Daoy (cell line): ENCODE measurements at places on chromosomes 5 and 9. TPM values are rescaled to one million over a fixed set of nuclear protein-coding genes. Genes with fewer than 3 reads are reported as not detected.
A peak's percentile ranks its signal among the peaks of the same experiment; 100 is the strongest.

GARNL3 gene
- 3.5 and 14.0 TPM in 2 replicates for total RNA-seq

PMPCA gene
- 85.3 and 129 TPM in 2 replicates for total RNA-seq

DNA sequence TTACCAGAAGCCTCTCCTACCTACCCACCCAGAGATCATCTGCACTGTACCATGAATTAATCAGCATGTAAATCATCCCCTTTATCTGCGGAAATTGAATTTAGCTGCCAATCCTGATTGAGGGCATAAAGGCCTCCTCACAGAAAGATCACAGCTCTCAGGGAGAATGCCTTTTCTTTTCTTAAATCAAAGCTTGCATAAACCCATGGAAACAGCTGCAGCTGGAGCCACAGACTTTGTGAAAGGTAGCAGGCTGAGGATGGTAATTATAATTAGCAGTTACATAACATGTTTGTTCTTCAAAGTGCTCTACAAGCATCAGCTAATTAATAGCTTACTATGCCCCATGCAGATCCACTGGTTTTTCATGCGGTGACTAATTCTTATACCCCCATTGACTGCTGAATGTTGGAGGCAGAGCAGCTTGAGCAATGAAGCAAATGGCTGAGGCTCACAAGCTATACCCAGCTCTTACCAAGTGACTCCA is 54.6 kb downstream of the SUSD1 start:
- DNase-seq: peak; percentile 34

IRX2 gene
- total RNA-seq: 7.8 and 10.3 TPM in 2 replicates

ZNF454 gene
- 1.0 and 2.6 TPM in 2 replicates for total RNA-seq

PCDHB13 gene
- 1.7 and 2.1 TPM in 2 replicates for total RNA-seq

- no peak for DNase-seq
These were observed 54.4 kb upstream of the PIK3R1 start for GRCh38 chr5:68161156-68161555.

- no peak for DNase-seq
These were observed 7.4 kb upstream of the DCTN4 start for GRCh38 chr5:150766251-150766650.

ZNF484 gene
- total RNA-seq: 7.5 and 10.0 TPM in 2 replicates

DCAF12 gene
- 22.5 and 29.1 TPM in 2 replicates for total RNA-seq

GRCh38 chr5:77774981-77775789 is 954 bp downstream of the TBCA start:
- no peak for DNase-seq

GRCh38 chr9:68493958-68494577 is 46.6 kb downstream of the TMEM252 start:
- peak; percentile 37 for DNase-seq

SHISAL2B gene
- total RNA-seq: not detected in 2 replicates

DNA sequence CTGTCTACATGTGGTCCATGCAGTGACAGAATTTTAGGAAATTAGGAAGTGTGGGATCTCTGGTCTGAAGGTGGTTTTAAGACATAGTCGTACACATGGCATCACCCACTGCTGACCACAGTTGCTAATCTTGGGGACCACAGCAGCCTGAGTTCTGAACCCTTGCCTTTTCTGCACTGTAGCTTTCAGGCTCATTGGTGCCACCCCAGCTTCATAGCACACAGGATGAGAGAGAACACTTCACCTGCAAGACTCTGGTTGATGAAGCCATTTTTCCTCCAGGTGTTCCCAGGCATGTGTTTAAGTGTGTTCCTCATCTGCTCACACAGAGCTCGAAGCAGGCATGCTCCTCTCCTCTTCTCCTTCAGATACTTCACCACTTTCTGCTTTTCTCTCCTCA is 68.2 kb upstream of the S1PR3 start:
- DNase-seq: no peak

ORM1 gene
- total RNA-seq: not detected in 2 replicates

DNA sequence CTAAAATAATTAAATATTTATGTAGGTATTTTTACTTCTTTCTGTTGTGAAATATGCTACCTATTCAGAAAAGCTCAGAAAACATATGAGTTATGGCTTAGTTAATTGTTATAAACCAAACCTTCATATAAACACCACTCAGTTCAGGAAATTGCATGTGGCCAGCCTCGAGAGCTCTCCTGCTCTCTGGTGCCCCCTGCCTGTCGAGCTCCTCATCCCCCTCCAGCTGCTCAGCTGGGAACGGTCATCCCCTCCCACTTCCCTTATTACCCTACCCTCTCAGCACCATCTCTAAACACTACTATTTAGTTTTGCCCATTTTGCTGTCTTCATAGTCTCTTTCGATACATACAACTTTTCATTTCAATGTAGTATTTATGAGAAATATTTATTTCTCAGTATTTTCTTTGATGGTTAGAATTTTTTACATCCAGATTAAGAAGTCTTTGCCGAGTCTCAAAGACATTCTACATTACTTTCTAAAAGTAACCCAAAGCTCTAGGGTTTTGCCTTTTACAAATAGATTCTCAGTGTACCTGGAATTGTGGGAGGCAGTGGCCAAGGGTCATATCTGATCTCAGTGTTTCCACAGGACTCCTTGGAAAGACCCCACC is 51.2 kb upstream of the SEMA4D start:
- DNase-seq: peak; percentile 84

GRCh38 chr9:111601237-111602018 is 2.0 kb upstream of the PTGR1 start:
- DNase-seq: peak; percentile 69

DNA sequence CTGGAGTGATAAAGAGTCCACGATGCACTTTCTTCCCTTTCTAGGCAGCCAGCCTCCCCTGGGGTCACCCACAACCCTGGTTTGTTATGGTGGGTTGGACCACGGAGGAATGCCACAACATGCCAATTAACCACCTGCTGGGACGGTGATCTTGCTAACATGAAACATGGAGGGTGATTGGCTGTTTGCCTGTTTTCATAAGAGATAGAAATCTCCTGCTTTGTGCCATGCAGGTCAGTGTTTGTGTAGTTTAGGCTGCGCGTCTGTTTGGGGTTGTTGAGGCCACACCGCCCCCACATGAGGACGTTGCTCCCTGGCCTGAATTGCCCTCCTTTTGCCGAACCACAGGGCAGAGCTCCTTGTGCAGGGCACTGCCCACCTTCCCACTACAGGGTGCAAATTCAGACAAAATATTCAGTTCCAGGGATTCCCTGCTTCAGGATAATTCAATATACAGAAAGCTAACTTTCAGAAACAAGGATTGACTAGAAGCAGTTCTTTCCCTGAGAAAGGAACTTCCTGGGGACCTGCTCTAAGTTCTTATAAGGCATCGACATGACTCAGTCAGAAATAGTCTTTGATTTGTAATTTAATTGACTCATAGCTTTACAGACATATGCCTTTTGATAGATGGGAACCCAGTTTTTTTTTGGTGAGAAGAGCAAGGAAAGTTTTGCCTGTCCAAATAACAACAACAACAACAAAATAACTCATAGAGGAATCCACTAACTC is 427.6 kb downstream of the GADD45G start:
- DNase-seq: peak; percentile 16

GPX3 gene
- 11.5 and 13.1 TPM in 2 replicates for total RNA-seq

PDZD2 gene
- 0.91 and 1.9 TPM in 2 replicates for total RNA-seq

DNA sequence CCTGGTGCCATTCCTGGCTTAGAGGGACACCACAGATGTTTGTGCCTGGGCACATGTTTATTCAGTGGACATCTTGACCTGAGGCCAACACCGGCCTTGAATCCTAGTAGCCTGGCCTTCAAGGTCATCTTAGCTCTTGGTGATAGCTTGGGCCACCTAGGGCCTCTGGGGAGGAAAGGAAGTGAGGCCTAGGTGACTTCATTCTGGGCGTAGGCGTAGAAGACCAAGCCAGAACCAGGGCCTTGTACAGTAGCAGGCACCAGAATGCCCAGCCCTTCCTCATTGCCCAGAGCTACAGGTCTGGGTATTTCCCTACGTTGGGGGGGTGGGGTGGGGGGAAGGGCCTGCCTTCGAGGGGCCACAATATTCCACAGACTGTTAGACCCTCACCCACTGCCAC is 33.8 kb downstream of the WNK2 start:
- DNase-seq: no peak

DAPK1 gene
- total RNA-seq: 23.9 and 31.3 TPM in 2 replicates

BSPRY gene
- not detected in 2 replicates for total RNA-seq

TCF7 gene
- total RNA-seq: 4.1 and 4.3 TPM in 2 replicates

DNA sequence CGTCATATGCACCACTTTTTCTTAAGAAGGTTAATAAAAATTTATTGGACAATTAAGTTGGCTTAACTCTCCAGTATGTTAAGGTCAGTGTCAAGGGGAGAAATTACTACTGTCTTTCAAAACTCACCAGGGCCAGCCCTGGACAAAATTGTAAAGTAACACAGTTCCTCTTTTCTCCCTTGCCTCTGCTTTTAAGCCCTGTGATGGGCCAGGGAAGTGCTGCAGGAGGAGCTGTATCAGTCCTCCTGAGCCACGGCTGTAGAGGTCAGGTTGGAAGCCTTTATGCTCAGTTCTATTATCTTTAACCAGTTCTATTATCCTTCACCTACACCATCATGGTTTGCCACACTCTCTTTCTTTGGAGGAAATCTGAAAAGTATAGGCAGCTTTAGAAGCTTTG is 11.5 kb upstream of the PPP2R2B start:
- no peak for DNase-seq
